Activated naive CD4-positive, alpha-beta T cell treated with anti-CD3 and anti-CD28 coated beads for 36 hours (primary cell): ENCODE measurements at places on chromosomes 16 and 17. TPM values are rescaled to one million over a fixed set of nuclear protein-coding genes. Genes with fewer than 3 reads are reported as not detected.
A peak's percentile ranks its signal among the peaks of the same experiment; 100 is the strongest.

- peak overlapping the region; percentile 43 for H3K27ac ChIP-seq
- peaks cover 81% of the 10 kb centered on the region for H3K4me1 ChIP-seq
- H3K27me3 ChIP-seq, result no peaks in the 10 kb centered on the region
Measured at GRCh38 chr16:27244363-27244755, 24.2 kb downstream of the NSMCE1 start.

DNA sequence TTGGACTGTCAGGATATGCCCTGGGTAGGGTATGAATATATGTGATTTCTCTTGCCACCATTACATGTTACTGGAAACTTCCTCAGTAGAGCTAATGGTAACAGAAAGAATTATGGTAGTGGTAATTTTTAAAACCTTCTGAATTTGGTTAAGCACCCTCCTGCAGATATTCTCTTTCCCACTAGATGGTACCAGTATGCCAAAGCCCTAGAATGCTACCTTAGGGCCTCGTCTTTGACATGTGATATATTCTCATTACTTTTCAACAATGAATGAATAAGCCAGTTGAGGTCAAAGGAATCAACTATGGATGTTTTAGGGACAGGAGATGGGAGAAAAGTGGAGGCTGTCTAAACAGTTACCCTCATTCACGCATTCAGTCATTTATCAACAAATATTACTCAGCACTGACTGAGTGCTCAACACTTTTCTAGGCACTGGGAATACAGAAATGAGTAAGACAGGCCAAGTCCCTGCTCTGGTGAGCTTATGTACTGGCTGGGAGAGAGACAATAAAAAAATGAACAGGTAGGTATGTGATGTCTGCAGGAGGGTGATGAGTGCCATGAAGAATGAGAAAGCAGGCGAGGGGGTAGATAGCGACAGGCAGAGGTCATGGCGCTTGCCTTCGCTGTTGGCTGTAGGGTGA lies 14.7 kb downstream of the CDH13 start:
- no peak overlapping the region for H3K4me3 ChIP-seq
- peaks cover 6% of the 10 kb centered on the region for H3K27me3 ChIP-seq
- peaks cover 4% of the 10 kb centered on the region for H3K4me1 ChIP-seq
- no peaks in the 10 kb centered on the region for H3K36me3 ChIP-seq
- H3K27ac ChIP-seq, result no peak overlapping the region

The JPH3 gene
- 0.07 TPM for total RNA-seq

- H3K36me3 ChIP-seq, result peaks cover 6% of the 10 kb centered on the region
- H3K27ac ChIP-seq, result no peak overlapping the region
- H3K4me3 ChIP-seq, result no peak overlapping the region
- peaks cover 26% of the 10 kb centered on the region for H3K4me1 ChIP-seq
- no peaks in the 10 kb centered on the region for H3K27me3 ChIP-seq
Measured at GRCh38 chr17:82327757-82328140, 5.8 kb downstream of the SECTM1 start.

The CRYM gene
- total RNA-seq, result not detected

The FZD2 gene
- not detected for total RNA-seq
